ENCODE measurements at places on chromosomes 6 and 20. TPM values are rescaled to one million over a fixed set of nuclear protein-coding genes. Genes with fewer than 3 reads are reported as not detected.

Gene HLA-DOB
- 1.0 TPM for total RNA-seq

Gene SSTR4
- total RNA-seq, result not detected

Gene RSPH9
- total RNA-seq, result 0.07 TPM

Gene TFAP2D
- not detected for total RNA-seq

Gene NTSR1
- total RNA-seq, result under 0.01 TPM

Gene TTI1
- 19.5 TPM for total RNA-seq

Gene COL9A1
- total RNA-seq, result not detected

Gene TPX2
- 2.6 TPM for total RNA-seq
